AG20443 (cell line): ENCODE measurements at places on chromosomes 2 and 18.

GRCh38 chr2:190679813-190680591 lies 31.1 kb downstream of the NAB1 start:
- peak; percentile 16 for DNase-seq

GRCh38 chr2:96866986-96867755 lies 2.7 kb downstream of the SEMA4C start:
- no peak for DNase-seq

DNA sequence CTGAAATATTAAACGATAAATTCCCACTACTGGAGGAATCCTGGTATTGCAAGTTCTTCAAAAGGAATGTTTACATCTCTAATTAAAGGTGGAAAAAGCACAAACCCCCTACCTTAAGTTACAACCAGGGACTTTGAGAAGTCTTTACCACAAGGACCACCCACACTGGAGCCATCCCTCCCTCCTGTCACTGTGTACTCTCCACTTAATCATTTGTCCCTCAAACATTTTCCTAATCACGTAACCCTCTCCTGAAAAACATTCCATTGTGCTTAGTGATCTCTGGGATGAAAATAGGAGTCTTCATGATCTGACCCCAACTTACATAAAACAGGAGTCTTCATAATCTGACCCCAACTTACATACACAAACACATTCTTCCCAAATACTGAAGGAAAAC lies 85.7 kb downstream of the SUCLG1 start:
- no peak for DNase-seq

- no peak for DNase-seq
Measured at GRCh38 chr18:61554117-61554776, 221.0 kb downstream of the CDH20 start.

- DNase-seq: no peak
Measured at GRCh38 chr18:23842305-23842704, 153.1 kb downstream of the LAMA3 start.

- no peak for DNase-seq
Measured at GRCh38 chr2:97653473-97653872, 7.6 kb downstream of the COX5B start.

DNA sequence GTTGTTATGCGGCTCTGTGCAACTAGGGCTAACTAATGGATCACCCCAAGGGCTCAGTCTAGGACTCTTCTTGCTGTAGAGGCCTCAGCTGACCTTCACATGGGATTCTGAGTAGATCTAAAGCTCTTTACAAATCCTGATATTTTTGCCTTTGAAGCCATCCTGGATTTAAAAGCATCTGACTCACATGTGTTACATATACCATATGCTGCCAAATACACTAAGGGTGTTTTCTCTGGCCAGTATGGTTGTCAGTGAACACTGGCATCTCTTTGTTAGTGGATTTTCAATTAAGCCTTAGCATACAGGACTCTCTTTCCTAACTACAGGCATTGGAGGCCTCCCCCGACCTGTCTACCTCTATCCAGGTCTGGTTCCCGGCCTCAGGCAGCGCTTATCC lies 992.8 kb upstream of the FANCL start:
- DNase-seq: no peak

DNA sequence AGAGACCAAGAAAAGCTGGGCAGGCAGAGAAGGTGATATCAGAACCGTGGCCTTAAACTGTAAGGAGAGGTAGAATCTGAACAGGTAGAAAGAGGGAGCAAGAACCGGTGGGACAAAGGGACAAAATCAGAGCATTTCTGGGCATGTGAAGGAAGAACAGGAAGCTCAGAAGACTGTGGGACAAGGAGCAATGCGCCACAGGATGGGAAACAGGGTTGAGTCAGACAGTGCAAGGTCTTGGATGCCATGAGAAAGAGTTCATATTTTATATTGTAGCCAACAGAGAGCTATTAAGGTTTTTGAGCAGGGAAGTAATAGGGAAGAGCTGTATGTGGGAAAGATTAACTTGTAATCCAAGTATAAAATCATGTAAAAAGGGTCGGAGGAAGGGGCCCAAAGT lies 106.4 kb upstream of the UGP2 start:
- peak; percentile 29 for DNase-seq

- no peak for DNase-seq
Measured at GRCh38 chr2:38713338-38713737, 37.8 kb downstream of the SRSF7 start.

DNA sequence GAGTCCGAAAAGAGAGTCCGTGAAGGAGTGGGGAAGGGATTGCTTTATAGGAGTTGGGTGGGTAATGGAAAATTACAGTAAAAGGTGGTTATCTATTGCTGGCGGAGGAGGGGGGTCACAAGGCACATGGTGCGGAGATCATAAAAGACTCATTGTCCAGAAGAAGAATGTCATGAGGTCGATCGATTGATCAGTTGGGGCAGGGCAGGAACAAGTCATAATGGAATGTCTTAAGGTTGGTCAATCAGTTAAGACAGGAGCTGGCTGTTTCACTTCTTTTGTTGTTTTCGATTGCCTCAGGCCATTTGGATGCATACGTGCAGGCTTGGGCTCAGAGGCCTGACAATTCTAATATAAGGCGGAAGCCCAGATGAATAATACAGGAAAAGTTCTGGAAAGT lies 473.0 kb upstream of the TNP1 start:
- DNase-seq: no peak

DNA sequence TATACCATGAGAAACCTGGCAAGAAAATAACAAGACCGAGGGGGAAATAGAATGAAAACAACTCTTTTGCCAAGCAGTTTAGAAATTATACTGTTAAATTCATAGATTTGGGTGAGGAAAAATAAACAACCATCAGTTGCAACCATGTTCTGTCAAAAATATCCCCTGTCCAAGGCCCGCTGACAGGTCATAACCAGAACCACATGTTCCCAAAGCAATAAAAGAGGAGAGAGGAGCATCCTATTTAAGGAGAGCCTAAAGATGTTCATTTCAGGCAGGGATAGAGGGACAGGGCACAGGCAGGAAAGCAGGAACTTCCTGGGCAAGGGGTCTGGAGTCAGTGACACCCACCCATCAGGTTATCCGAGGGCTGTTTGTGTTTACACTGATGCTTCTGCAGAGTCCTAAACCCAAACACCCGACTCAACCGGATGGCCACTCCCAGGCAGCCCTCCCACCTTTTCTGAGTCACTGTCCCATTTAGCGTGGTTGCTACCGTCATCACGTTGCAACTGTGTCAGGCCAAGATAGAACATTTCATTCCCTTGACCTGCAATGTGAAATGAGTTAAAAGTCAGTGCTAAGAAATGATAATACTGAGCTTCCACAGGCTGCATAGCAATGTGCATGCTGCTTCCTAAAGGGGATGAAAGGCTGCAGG lies 468.3 kb upstream of the RAB12 start:
- DNase-seq: peak; percentile 80

- DNase-seq: peak; percentile 61
Measured at GRCh38 chr2:182077448-182078142, 91.9 kb downstream of the PPP1R1C start.
